RPMI8226 (cell line): ENCODE measurements at places on chromosomes 12 and 14.

DNA sequence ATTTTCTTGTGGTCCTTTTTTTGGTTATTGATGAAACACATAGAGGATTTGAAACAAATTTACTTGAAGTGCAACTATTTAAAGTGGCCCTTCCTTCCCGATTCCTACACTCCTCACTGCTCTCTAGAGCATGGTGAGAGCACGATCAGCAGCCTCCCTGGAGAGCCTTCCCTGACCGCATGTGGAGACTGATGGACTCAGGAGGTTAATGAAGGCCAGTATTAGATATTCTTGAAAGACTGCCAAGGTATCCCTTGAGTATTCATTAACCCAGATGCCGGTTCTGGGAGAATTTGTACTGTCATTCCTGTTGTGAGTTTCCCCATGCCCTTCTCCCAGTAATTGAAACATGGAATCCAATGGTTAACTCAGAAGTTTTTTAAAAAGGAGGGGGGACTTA is 102.8 kb upstream of the FGD4 start:
- no peak for DNase-seq

GRCh38 chr12:38782359-38782758 is 123.0 kb downstream of the CPNE8 start:
- DNase-seq, result no peak

DNA sequence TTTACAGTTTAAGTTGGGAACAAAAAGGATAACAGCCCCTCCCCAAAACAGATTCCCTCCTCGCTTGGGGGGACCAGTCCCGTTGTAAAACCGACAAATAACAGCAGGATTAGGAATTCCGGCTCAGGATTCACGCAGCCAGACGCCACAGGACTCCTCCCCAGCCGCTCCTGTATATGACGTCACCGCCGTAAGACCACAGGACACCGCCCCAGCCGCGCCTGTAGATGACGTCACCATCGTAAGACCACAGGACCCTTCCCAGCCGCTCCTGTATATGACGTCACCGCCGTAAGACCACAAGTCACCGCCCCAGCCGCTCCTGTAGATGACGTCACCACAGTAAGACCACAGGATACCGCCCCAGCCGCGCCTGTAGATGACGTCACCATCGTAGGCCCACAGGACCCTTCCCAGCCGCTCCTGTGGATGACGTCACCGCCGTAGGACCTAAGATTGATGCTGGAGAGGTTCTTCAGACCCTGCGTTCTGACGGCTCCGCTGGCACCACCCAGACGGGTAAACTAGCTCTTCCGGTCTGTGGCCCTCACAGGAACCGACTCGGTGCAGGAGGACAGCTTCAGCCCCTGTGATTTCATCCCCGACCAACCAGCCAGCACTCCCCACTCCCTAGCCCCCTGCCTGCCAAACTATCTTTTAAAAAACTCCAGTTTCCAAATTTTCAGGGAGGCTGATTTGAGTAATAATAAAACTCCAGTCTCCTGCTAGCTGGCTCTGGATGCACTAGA is 43.9 kb upstream of the FBRSL1 start:
- no peak for DNase-seq

GRCh38 chr14:64447876-64448670 is 17.2 kb upstream of the AKAP5 start:
- no peak for DNase-seq

GRCh38 chr12:65196762-65197567 is 27.6 kb downstream of the LEMD3 start:
- DNase-seq, result no peak

- DNase-seq, result no peak
Observed at GRCh38 chr14:32443890-32444661, 115.0 kb downstream of the AKAP6 start.

- no peak for DNase-seq
Observed at GRCh38 chr14:100885617-100886016, 17.9 kb downstream of the RTL1 start.

- DNase-seq, result no peak
Observed at GRCh38 chr14:69719501-69719951, 47.4 kb upstream of the SRSF5 start.

- DNase-seq, result no peak
Observed at GRCh38 chr12:106267535-106267934, 19.7 kb upstream of the CKAP4 start.

DNA sequence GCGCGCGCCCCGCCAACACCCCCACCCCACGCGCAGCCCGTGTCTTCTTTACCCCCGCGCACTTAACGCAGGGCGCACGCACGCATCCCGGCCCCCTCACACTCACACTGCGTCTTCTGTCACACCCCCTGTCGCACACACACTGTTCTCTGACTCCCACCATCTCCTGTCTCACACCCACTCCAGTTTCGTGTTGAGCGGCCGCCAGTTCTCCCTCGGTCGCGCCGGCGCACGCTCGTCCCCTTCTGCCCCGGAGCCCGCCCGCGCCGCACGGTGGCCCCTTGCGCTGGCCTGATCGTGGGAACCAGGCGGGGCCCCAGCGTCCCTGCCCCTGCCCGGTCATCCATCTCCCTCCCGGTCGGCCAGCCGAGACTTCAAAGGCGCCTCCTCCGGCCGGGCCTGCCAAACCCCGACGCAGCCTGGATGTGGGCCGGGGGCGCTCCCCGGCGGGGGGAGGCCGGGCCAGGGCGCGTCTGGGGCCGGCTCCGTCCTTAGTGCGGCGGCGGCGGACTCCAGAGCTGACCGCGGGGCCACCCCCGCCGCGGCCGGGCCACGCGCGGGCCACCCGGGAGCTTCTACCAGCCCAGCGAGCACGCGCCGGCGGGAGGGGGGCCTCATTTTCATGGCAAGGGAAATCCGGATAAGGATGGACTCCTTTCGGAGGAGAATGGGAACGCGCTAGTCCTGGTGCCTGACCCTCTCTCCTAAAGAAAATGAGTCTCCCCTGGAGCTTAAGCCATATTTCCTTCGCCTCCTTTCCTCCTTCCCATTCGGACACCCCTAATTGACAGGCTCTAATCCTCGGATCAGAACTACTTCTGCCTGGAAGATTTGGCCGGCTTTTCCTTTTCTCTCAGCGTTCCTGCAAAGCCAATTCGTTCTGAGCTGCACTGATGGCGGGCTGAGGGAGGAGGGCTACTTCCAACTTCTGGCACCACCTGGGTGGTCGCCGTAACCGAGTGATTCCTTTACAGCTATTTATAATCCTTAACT is 82.0 kb upstream of the HMGA2 start:
- DNase-seq, result no peak

GRCh38 chr12:89645434-89645833 is 63.2 kb downstream of the ATP2B1 start:
- DNase-seq, result no peak

- no peak for DNase-seq
Observed at GRCh38 chr12:92478692-92479091, 224.1 kb upstream of the PLEKHG7 start.

DNA sequence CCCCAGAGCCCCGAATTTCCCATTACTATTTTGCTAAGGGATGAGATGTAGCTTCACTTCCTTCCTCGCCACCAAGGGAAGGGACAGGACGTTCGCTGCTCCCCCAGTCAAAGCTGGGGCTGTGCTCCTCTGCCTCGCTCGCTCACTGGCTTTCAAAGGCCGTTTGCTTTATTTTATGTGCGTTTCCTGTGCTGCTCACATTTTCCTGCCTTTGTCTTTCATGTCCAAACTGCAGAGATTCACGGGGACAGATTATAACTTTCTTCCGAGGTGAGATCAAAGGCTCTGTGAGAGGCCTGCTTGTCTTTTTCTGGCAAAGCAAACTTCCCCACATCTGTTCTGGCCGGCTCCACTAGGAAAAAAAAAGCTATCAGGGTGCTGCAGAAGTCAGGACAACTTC is 76.0 kb upstream of the FZD10 start:
- no peak for DNase-seq

DNA sequence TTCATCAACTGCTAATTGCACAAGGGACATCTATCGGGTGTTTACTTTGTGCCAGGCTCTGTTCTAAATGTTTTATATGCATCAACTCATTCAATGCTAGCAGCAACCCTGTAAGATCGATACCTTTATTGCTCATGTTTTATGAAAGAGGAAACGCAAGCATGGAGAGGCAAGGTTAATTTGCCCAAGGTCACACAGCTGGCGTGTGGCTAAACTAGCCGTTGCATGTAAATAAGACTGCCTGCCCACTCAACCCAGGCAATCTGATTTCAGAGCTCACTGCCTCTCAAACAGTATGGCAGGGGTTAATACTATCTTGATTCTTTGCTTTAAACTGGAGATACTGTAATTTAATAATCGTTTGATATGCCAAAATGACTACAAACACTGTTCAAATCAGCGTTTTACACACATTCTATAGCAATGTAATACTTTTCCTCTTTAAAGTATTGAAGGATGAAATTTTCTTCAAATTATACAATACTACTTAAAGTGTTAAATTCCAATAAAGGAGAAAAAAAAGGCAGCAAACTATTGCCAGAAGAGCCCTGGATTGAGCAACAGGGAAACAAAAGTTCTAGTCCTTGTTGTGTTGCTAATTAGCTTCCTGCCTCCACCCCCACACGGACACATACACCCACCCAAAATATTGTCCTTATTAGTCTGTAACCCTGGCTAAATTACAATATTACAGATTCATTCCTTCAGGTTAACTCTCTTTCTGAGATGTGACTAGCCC is 39.1 kb upstream of the DHRS7 start:
- no peak for DNase-seq

DNA sequence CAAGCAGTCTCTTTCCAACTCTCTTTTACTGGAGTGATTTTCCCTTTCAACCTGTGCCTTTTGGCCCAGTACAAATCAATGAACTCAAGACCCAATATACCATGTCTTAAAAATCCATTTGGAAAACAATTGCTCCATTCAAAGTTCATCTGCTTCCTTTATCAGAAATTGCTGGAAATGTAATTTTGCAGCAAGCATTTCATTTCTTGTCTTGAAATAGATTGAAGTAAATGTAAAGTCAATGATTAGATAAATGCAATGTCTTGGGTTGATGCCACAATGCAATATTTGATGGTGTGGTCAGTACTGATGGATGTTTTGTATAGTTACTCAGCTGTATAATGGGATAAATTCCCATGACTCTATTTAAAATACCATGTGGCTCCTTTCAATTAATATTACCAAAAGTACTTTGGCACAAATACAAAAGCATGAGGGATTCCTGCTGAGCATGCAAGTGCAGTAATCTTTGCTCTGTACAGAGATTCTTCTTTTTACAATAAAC is 707.7 kb upstream of the NOVA1 start:
- DNase-seq, result no peak

GRCh38 chr12:27104546-27104945 is 22.2 kb upstream of the C12orf71 start:
- no peak for DNase-seq

DNA sequence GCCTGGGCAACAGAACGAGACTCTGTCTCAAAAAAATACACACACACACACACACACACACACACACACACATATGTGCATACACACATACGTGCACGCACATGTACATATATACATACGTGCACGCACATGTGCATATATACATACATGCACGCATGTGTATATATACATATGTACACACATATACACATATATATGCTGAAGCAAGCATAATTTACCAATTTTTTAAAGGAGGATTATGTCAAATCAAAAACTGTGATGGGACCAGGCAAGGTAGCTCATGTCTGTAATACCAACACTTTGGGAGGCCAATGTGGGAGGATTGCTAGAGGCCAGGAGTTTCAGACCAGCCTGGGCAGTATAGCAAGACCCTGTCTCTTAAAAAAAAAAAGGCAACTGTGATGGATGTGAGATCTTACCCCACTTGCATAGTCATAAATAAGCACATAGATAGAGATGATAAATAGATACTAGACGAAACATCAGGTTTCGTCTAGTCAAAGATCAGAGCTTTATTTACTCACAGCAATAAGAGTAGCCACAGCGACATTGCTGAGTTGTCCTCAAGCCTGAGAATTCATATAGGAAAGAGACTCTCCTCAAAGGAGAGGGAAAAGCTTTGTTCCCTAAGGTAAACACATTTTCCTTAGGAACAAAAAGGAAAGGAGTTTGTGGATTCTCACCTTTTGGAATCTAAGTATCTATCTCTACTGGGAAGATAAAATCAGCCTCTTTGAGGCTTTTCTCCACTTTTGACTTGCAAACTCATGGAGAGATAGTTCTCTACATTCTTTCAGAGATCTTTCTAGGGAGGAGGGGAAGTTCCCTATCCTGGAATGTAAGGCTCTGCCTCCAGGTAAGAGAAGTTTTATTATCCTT is 74.7 kb upstream of the AMN1 start:
- no peak for DNase-seq

DNA sequence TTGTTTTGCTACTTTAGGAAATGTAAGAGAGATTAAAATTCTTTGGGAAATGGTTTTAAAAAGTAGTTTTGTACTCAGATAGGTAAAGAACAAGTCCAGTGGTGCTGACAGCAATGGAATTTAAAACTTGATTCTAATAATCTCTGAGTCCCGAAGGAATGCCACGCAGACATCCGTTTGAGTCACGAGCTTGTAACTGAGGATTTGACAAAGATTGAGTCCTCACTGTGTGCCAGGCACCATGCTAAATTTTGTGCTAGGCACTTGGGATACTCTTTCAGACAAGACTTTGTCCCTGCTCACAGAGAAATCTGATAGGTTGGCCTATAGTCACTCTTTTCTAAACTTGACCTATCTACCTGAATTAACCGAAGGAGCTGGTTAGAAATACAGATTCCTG is 12.7 kb downstream of the FLRT2 start:
- DNase-seq, result no peak

GRCh38 chr12:1795221-1795784 is 25.1 kb upstream of the LRTM2 start:
- DNase-seq, result no peak

GRCh38 chr14:91228112-91229004 is 16.1 kb downstream of the GPR68 start:
- DNase-seq, result no peak

GRCh38 chr12:53676656-53677015 is 753 bp upstream of the ATP5MC2 start:
- no peak for DNase-seq

GRCh38 chr14:93912782-93913181 is 14.4 kb upstream of the FAM181A start:
- no peak for DNase-seq

GRCh38 chr14:102732924-102733323 is 44.3 kb upstream of the TRAF3 start:
- DNase-seq, result no peak

DNA sequence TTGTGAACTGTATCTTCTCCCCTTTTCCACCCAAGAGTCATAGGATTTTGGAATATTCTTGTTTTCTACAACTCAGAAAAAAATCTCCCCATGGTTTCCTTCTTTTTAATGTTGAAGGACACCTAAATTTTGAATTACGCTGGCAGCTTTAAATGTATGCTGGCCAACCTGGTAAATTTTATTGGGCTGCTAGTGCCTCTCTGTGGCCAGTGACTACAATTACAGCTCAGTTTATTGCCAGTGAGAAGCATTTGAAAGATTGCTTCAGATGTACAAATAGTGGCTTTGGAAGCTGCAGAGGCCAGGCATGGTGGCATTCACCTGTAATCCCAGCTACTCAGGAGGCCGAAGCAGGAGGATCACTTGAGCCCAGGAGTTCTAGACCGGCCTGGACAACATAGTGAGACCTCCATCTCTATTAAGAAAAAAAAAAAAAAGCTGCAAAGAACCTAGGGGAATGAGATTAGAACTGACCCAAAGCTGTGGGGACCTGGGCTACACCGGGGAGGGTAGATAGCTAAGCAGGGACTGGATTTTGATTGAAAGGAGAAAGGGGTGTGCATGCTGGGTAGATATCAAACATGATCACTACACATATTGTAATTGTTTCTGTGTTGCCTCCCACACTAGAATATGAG is 7.6 kb upstream of the RAB21 start:
- DNase-seq, result peak; percentile 65
